ENCODE measurements at places on chromosomes 4 and X. TPM values are rescaled to one million over a fixed set of nuclear protein-coding genes. Genes with fewer than 3 reads are reported as not detected.

The G3BP2 gene
- 143 TPM for total RNA-seq

The GALNTL6 gene
- under 0.01 TPM for total RNA-seq

The TRO gene
- 13.0 TPM for total RNA-seq

DNA sequence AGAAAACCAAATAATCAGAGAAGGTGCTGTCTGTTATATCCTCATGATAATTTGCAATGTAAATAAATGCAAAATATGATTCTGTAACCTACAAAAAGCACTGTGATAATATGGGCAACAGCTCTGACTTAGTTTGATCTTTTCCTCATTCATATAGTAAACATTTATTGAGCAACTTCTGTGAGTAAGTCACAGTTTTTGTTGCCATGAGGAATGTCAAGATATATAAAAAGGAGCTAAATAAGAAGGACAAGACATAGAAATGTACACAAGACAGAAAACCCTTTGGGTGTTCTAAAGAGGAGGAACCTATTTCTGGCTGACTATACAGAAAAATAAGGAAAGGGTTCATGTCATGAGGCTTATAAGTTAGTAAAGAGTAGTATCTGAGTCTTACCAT, 44.3 kb downstream of the ARSJ start:
- no peak for DNase-seq

DNA sequence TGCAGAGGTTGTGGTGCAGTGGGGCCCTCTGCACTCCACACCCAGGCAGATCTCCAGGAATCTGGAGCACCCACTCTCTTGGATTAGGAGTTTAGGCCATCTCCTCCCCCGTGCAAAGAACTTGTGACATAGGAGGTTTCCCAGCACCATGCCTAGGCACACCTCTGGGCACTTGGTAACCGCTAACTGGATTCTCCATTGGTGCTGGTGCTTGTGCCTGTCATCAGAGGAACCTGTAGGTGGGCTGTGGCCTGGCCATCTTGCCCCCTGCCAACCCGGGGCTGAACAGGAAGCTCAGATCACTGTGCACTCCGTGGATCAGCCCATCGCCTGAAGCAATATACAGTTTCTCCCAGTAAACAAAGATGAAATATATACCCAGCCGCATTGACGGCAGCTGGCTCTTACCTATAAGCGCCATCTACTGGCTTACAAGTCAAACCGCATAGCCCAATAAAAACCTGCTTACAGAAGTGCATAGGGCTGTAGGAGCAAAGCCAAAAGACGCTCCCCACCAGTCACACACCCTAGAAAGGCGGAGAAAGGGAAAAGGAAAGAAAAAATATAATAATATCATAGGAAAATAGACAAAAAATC, 19.1 kb upstream of the TEX13B start:
- peak; percentile 26 for DNase-seq

- peak; percentile 63 for DNase-seq
Measured at GRCh38 chrX:12360383-12360782, 222.1 kb downstream of the FRMPD4 start.

GRCh38 chrX:45714866-45715265, 514.2 kb upstream of the DIPK2B start:
- DNase-seq: peak; percentile 81

DNA sequence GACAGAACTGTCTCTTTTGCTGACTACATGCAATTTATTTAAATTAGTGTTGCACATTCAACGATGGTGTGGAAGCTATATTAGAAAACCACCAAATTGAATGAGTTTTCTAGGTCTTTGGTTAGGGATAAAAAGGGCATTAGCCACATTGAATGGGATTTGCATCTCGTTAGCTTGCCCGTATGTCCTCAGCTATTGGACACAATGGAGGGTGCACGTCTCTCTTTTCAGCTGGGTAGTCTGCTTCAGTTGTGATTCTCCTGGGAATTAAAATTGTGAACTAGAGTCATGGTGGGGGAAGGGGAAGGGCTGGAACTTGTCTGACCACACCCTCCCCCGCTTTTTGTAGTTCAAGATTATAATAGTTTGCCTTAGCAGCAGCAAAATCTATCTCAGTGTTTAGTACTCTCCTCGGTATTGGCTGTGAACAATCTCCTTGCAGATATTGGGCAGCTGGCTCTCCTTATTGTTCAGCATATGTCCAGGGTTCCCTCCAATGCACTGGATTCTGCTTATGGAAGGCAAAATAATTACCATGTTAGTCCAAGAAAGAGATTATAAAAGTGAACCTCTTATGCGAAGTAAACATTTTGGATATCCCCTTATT, 23.3 kb downstream of the TRIM2 start:
- no peak for DNase-seq

DNA sequence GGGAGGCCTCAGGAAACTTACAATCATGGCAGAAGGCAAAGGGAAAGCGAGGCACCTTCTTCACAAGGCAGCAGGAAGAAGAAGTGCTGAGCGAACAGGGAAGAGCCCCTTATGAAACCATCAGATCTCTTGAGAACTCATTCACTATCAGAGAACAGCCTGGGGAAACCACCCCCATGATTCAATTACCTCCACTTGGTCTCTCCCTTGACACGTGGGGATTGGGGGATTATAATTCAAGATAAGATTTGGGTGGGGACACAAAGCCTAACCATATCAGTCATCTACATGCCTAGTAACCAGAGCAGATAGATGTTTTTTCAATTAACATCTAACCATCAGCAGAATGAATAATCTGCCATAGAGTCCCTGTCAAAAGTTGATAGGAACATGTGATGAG, 30.4 kb downstream of the FAM13A start:
- DNase-seq: no peak
